ENCODE measurements at places on chromosomes 11 and 22.

- DNase-seq: no peak
These were observed 26.9 kb upstream of the APOBEC3A start for GRCh38 chr22:38930512-38930911.

DNA sequence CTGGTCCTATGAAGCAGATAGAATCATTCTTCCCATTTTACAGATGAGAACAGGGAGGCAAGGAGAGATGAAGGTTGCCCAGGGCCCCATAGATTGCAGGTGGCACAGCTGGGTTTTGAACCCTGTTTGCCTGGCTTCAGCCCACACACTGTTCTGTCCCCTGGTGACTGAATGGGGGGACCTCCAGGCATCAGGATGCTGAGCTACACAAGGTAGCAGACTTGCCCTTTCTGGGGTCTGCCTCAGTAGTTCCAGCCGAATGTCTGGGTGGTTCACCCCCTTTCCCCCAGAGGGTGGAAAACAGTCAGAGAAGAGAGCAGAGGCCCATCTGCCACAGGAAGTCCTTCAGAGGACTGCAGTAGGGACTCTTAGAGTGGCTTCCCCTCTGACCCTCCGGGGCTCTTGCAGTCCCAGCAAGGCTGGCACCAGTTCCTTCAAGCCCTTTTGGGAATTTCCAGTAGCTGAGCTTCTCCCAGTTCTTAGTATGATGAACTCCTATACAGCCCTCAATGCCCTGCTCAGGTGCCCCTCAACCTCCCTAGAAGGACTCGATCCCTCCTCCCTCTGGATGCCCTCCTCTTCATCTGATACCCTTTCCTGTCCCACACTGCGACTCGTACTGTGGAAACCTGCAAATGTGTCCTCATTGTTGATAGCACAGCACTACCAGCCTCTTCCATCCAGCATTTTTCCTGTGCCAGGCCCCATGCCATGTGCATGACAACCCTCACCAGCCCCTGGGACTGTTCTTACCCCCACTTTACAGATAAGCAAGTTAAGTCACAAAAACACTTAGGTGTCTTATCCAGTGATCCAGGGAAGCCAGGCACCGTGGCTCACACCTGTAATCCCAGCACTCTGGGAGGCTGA lies 82.8 kb downstream of the IGLL1 start:
- no peak for DNase-seq

DNA sequence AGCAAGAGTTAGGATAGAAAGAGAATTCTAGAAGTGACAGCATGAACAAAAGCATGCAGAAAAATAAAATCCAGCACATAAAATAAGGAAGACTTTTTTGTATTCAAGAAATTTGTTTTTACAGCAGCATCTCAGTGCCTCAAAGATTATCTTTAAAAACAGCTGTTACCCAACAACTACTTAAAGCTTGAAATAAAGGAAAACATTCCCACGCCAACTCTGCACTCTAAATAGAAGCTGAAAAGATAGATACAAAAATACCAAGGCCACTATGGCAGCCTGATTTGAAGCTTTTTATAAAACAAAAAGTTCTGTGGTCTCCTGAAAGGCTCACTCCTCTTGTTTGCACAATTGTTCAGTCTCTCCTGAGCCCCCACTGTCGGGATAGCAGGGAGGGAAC lies 83.6 kb upstream of the LRRC55 start:
- DNase-seq: no peak

DNA sequence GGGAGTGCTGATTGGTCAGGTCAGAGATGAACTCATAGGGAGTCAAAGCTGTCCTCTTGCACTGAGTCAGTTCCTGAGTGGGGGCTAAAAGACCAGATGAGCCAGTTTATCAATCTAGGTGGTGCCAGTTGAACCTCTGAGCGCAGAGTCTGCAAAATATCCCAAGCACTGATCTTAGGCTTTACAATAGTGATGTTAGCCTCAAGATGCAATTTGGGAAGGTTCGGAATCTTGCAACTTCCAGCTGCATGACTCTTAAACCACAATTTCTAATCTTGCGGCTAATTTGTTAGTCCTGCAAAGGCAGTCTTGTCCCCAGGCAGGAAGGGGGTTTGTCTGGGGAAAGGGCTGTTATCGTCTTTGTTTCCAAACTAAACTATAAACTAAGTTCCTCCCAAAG lies 92.3 kb upstream of the PARVA start:
- DNase-seq: no peak

DNA sequence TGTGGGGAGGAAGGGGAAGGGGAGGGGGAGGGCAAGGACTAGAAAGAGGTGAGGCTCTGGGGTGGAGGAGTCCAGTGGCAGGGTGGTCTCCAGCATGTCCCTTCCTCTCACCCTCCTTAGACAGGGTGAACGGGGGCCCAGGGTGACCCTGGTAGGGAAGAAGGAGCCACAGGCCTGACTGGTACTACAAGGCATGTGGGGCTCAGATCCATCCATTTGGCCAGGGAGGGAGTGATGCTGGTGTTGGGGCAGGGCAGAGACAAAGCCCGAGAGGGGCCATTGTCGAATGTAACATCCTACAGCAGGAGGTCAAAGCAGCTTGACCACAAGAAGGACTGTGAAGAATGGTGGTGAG lies 69.0 kb upstream of the SHISAL1 start:
- no peak for DNase-seq

GRCh38 chr11:65766535-65766934 lies 14.2 kb downstream of the AP5B1 start:
- DNase-seq: no peak

- DNase-seq: no peak
These were observed 48.0 kb downstream of the SCUBE1 start for GRCh38 chr22:43295173-43295572.

GRCh38 chr22:48707763-48708557 lies 1119.7 kb downstream of the BRD1 start:
- no peak for DNase-seq

DNA sequence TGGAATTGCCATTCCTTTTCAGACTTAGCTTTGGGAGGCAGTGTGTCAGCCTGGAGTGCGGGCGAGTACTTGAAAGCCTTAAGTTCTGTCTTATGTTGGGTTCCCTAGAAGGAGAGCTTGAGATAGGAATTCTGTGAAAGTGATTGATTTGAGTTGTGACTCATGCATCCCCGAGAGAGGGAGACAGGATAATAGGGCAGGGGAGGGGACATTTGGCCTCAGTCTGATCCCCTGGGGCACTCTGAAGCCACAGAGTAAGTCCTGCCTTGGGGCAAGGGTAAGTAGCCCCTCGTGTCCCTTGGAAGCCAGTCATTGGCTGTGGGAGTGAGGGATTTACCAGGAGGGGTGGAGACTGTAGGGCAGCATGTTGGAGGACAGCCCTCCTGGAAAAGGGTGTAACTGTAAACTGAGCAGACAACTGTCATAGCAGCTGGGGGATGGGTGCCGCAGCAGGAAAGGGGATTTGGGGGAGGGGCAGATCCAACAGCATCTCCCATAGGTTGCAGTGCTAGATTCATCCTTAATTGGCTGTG lies 44.0 kb downstream of the KIAA1671 start:
- DNase-seq: no peak

DNA sequence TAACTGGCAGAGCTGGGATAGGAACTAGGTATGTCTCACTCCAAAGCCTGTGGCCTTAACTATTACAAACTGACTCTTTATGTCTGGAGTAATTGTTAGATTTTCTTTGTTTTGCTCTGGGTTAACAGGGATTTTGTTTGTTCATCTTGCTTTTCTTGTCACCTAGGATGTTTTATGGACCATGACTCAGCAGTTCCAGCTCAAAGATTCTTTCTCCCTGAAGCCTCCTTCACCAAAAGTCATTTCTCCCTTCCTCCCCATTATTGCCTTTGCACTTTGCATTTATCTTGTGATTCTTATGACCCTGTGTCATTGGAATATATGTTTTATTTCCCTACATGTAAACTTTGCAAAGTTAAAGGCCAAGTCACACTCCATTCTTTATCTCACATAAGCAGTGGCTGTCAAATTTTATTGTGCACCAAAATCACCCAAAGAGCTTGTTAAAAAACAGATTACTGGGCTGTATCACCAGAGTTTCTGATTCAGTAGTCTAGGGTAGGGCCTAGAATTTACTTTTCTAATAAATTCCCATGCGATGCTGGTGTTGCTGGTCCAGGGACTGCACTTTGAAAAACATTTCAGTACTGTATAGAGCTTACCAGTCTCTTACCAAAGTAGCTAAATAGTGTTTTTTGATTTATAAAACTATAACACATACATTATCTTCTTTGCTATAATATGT lies 327.7 kb downstream of the DLG2 start:
- no peak for DNase-seq

- no peak for DNase-seq
These were observed 71.0 kb upstream of the TP53I11 start for GRCh38 chr11:45021692-45022141.

DNA sequence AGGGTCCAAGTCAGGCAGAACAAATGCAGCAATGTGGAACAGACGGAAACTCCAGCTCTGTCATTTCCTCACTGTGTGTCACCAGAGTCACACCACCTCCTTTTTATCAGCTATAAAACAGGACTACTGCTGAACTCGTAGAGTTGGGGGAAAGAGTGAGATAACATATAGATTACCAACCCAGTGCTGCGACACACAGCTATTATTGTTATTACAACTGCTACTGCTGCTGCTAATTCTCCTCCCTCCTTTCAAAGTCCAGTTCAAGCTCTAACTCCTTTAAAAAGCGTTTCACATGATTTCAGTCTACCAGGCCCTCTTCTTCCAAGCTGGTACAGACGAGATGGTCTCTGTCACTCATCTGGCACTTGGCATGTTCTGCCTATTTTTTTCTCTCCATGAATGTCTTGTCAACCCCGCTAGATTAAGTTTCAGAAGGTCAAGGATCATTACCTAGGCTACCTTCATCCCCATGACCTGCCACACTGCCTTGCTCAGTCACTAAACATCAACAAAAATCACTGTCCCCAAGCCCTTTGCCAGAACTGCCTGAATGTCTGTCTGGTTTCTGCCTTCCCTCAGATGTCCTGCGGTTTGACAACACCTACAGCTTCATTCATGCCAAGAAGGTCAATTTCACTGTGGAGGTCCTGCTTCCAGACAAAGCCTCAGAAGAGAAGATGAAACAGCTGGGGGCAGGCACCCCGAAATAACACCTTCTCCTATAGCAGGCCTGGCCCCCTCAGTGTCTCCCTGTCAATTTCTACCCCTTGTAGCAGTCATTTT lies 3.7 kb upstream of the MTFP1 start:
- no peak for DNase-seq

GRCh38 chr22:33405194-33405593 lies 347.0 kb upstream of the SYN3 start:
- DNase-seq: no peak

- DNase-seq: no peak
These were observed 114.5 kb upstream of the MTNR1B start for GRCh38 chr11:92854952-92855351.

- DNase-seq: no peak
These were observed 342.7 kb downstream of the TENM4 start for GRCh38 chr11:79098146-79098545.

Data from CD4-positive, alpha-beta T cell treated with Interleukin-10 for 1 hour (primary cell).